Stimulated activated CD4-positive, alpha-beta T cell treated with anti-CD3 and anti-CD28 coated beads, Interleukin-1b, Interleukin-23, amount 100 ng/mL, for 1 hour (primary cell): ENCODE measurements at places on chromosomes 2 and 18.

DNA sequence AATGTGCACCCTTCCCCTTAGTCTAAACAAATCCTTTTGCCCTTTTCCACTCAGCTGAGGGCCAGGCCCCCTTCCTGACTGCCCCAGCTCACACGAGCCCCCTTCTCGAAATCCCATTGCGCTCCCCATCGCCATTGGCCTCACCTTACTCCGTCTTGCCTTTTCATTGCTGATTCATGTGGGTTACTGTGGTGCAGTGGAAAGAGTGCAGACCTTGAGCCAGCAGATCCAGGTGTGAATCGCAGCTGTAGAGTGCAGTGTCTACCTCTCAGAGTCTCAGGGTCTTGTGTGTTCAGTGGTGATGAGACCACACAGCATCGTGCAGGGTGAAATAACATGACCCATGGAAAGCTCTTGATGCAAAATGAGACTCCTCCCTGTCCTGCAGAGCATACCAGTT, 132.4 kb upstream of the APCDD1 start:
- DNase-seq: no peak

DNA sequence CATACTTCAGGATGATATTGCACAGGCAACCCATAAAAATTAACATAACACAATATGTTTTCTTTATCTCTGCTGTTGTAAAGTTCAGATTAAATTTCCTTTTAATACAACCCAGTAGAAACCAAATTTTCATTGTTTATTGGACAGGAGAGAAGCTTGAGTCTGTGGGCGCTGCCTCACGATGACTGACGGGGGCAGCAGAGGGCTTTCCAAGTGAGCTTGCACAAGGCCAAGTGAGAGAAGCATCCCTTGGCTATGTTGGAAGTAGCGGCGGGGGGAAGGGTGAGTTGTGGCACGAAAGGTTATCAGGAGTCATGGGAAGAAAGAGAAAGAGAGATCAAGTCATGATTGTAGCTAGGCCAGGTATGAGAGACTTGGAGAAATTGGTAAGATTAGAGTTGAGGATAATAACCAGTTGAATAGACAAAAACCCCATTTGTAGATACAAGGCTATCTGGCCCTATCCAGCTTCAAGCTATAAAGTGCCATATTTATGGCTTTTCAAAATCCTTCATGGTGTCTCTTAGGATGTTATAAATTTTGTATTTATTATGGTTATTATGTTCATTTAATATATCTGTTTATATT, 413.7 kb upstream of the FAM98A start:
- no peak for DNase-seq

DNA sequence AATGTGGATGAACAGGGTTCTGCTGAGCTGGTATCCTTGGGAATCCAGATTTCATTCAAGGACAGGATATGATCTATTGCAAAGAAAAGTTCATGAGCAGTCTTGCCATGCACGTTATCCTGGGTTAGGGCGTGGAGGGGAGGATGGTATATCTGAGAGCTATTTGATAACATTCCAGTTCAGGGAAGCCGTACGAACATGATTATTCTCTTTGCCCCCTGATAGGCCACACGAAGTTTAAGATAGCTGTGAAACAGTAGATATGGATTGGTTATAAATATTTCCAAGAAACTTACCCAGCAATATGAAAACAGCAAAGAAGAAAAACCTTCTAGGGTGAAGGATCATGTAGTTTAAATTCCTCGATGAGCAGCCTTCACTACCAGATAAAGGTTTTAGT, 171.9 kb downstream of the LTBP1 start:
- no peak for DNase-seq

DNA sequence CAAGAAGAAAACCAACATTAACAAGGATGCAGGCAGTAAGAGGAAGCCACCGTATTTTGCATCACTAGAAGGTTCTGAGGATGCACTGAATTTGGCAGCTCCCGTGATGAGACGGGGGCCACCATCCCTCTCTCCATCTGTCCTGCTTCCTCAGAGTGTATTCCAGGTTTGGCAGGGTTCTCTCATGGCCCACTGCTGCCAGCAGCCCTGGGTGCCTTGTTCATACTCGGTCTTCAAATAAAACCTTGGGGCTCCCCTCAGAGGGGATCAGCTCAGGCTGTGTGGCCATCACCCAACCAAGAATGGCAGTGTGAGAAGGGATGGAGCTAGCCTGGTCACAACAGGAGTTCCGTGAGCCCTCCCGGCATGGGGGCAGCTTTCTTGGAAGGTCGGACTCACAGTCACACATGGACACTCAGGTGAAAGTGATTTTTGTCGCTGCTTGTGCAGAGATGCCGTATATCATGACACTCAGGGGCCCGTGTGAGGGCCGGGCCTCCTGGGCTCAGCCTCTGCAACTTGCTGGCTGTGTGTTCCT, 12.8 kb upstream of the MBP start:
- no peak for DNase-seq

DNA sequence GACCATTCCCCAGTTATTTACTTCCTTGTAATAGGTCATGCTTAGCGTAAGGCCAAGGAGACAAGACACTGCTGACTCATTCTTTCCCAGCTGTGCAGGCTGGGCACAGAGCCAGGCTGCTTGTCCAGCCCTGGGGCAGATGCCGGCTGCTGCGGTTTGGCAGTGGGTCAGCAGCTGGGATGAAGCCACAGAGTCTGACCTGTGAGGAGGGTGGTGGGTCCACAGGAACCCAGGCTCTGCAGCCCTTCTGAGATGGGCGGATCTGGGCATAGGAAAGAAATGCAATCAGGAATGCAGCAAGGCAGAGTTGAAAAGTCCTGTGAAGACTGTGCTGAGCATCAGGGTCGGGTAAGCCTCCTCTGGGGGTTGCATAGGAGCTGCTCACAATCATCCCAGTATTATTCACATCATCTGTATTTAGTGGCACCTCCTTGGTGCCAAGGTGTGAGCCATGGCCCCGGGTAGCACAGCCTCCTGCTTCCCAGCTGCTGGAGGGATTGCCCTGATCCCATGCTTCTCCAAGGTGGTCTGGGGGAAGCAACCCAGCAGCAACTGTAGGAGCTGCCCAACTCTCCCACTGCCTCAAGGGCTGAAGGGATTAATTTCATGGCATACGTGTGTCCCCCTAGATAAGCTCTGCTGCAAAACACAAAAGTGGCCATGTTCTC, 139.0 kb downstream of the DDX1 start:
- DNase-seq: no peak

DNA sequence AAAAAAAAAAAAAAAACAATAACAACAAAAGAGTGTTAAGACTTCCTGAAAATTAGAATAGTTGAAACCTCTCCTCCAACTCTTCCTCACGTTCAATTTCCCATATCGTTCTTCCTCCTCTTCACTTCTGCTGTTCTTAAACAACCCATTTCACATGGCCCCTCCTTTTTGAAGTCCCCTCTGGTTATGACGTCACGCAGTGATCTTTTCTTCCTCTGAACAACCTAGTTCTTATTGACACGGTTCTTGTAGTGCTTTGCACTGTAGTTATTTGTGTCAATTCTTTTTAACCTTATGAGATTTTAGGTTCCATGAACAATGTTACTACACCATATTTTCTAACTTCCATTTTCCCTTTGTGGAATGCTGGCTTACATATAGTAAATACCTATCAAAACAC, 69.5 kb upstream of the RGPD4 start:
- DNase-seq: no peak

- DNase-seq: no peak
Observed at GRCh38 chr2:150710916-150711315, 223.4 kb upstream of the RND3 start.

- DNase-seq: no peak
Observed at GRCh38 chr18:23300231-23300805, 152.8 kb upstream of the RIOK3 start.

- no peak for DNase-seq
Observed at GRCh38 chr2:195352581-195352980, 304.4 kb upstream of the SLC39A10 start.
